ENCODE measurements at places on chromosomes 3 and 15. TPM values are rescaled to one million over a fixed set of nuclear protein-coding genes. Genes with fewer than 3 reads are reported as not detected.

- H3K4me3 ChIP-seq = peak overlapping the region; percentile 58
- no peaks in the 10 kb centered on the region for H3K27me3 ChIP-seq
- H3K36me3 ChIP-seq = no peaks in the 10 kb centered on the region
Measured at GRCh38 chr15:90665288-90666134, 51.6 kb upstream of the BLM start.

DNA sequence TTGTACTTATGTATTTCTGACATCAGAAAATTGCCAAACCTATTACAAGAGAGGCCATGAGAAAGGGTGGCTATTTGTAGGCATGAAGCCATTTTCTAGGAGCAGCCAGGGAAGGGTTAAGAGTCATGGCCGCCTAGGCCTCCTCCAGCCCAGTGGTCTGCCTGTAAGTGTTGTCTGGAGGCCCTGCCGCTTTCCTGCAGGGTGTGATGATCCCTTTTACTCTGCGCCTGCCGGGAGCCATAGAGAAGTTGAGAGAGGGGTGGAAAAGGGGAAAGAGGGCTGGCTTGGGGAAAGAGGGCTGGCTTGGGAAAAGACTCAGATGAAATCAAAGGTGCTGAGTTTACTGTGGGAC, 29.1 kb upstream of the KCTD6 start:
- DNase-seq = no peak
- H3K27me3 ChIP-seq = no peaks in the 10 kb centered on the region
- H3K4me1 ChIP-seq = peaks cover 4% of the 10 kb centered on the region
- no peaks in the 10 kb centered on the region for H3K36me3 ChIP-seq
- H3K27ac ChIP-seq = no peak overlapping the region

- peaks cover 8% of the 10 kb centered on the region for H3K36me3 ChIP-seq
- no peaks in the 10 kb centered on the region for H3K27me3 ChIP-seq
- DNase-seq = no peak
- H3K4me1 ChIP-seq = peaks cover 18% of the 10 kb centered on the region
Measured at GRCh38 chr3:15428539-15428938, 1.1 kb downstream of the EAF1 start.

- no peaks in the 10 kb centered on the region for H3K27me3 ChIP-seq
- no peaks in the 10 kb centered on the region for H3K4me1 ChIP-seq
- H3K36me3 ChIP-seq = peaks cover 90% of the 10 kb centered on the region
- H3K27ac ChIP-seq = no peak overlapping the region
Measured at GRCh38 chr15:64687172-64687571, 88.2 kb downstream of the RBPMS2 start.

GRCh38 chr15:88932271-88932874, 19.2 kb upstream of the MFGE8 start:
- no peaks in the 10 kb centered on the region for H3K27me3 ChIP-seq
- no peaks in the 10 kb centered on the region for H3K36me3 ChIP-seq
- H3K27ac ChIP-seq = no peak overlapping the region
- H3K4me3 ChIP-seq = no peak overlapping the region
- H3K4me1 ChIP-seq = no peaks in the 10 kb centered on the region
- DNase-seq = no peak

GRCh38 chr3:48082580-48083184, 66.5 kb upstream of the MAP4 start:
- H3K36me3 ChIP-seq = no peaks in the 10 kb centered on the region
- H3K27me3 ChIP-seq = no peaks in the 10 kb centered on the region
- DNase-seq = no peak
- no peak overlapping the region for H3K4me3 ChIP-seq
- peaks cover 10% of the 10 kb centered on the region for H3K4me1 ChIP-seq

- no peak for DNase-seq
- no peaks in the 10 kb centered on the region for H3K36me3 ChIP-seq
- H3K27ac ChIP-seq = no peak overlapping the region
- no peaks in the 10 kb centered on the region for H3K27me3 ChIP-seq
- H3K4me1 ChIP-seq = no peaks in the 10 kb centered on the region
Measured at GRCh38 chr3:54578417-54578816, 349.4 kb downstream of the LRTM1 start.

- no peak overlapping the region for H3K4me3 ChIP-seq
- H3K36me3 ChIP-seq = no peaks in the 10 kb centered on the region
- H3K27me3 ChIP-seq = no peaks in the 10 kb centered on the region
- H3K4me1 ChIP-seq = no peaks in the 10 kb centered on the region
- no peak for DNase-seq
Measured at GRCh38 chr3:42853739-42854302, 21.9 kb downstream of the CYP8B1 start.

Gene SCN11A
- not detected for polyA plus RNA-seq

Gene GABRR3
- polyA plus RNA-seq = not detected

Gene SERPINI2
- polyA plus RNA-seq = not detected
